Sigmoid colon (tissue), 7 donors: ENCODE measurements at places on chromosomes 1 and 21. TPM values are rescaled to one million over a fixed set of nuclear protein-coding genes. Genes with fewer than 3 reads are reported as not detected.

DNA sequence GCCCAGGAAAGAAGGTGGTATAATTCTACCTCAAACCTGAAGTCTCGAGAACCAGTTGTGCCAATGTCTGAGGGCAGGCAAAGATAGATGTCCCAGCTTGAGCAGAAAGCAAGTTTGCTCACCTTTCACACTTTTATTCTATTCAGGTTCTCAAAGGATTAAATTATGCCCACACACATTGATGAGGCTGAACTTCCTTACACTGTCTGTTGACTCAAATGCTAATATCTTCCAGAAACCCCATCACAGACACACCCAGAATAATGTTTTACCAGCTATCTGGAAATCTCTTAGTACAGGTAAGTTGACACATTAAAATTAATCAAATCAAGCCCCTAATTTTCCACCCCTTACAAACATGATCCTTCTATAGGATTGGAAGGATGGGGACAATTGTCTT, 605.7 kb downstream of the NUF2 start:
- DNase-seq, result no peak

GRCh38 chr21:38631676-38632075, 133.4 kb upstream of the ERG start:
- DNase-seq, result no peak

DNA sequence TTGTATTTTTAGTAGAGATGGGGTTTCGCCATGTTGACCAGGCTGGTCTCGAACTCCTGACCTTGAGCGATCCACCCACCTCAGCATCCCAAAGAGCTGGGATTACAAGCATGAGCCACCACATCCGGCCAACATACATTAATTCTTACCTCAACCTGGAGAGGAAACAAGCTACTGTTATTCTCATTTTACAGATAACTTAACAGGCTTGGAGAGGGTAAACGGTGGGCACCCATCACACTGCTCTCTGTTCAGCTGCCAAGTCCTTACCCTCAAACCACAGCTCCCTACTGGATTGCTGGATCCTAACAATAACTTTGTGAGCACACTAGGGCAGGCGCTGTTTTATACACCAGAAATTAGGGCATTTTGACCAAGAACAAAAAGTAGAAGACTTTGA, 93.6 kb upstream of the BARHL2 start:
- DNase-seq, result no peak

GRCh38 chr1:29121516-29121935, 2.2 kb downstream of the TMEM200B start:
- DNase-seq, result no peak

DNA sequence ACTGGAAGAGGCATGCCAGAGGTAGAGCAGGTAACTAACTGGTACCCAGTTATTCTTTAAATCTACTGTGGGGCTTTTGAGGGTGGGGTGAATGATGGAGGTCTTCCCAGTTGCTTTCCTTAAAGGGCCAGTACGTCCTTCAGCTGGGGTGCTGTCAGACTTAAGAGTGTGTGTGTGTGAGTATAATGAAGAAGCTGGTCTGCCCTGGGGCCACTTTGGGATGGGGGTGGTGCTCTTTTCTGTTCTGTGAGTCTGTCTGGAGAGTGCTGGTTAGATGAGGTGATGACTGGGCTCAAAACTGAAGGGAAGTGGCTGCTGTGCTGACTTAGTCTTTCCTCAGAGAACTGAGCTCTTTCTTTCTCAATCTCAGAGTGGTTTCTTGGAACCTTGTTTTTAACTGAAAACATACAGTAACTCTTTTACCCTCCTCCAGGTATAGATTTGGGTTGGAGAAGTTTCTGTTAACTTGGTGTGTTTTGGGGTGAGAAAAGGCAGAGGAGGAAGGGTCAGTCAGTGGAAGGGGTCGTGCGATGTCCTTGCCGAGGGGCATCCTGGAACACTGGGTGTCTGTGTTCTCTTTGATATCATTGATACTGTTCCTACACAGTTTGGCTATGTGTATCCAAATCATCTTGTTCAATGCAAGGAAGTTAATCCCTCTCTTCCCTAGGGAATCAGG, 746 bp downstream of the MACF1 start:
- DNase-seq, result no peak

The CDCA8 gene
- not detected for total RNA-seq

DNA sequence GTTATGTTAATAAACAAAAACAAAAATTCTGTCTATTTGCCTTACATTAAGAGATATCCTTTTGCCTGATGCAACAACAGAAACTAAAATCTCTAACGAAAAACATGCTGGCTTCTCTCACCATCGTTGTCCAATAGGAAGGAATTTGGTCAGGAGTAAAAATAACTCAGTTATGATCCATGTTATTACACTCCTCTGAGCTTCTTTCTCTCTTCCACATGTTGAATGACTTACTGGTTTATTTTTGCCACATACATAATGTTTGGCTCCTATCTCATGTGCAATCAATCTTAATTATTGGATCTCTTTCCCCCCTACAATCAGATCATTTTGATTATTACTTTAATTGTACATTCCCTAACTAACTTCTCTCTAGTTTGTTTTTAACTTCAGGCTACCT, 688.4 kb downstream of the USP25 start:
- no peak for DNase-seq
